ENCODE measurements at places on chromosomes 2 and 18.

DNA sequence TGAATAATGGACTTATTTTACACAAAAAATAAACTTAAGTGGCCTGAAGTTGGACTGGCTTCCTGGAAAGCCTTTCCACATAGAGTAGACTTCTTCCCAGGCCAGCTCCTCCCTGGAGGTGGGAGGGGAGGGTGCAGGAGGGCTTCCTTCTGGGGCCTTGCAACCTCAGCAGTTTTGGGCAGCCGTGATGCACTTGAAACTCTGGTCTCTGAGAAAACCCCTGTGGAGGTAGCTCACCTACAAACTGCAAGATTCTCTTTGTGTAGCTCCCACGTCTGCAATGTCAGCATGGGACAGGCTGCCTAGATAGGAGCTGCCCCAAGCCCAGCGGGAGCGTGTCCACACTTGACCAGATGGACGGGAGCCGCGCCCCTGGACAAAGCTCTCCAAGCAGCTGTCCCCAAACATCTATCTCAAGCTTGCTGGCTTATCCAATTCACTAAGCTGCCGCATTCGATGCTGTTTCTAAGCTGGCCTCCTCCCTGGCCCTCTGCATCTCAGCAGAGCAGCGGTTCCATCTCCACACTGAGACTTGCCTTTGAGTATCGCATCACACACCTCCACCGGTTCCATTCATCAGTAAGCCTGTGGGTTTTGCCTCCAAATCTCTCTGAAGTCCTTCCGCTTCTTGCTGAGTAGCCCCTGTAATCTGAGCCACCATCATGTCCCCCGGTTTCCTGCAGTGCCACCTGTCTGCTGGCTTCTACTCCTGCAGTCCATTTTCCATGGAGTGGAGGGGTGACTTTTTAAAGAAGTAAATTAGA, 1.6 kb upstream of the LPIN1 start:
- DNase-seq, result no peak

- no peak for DNase-seq
These were observed 138.6 kb downstream of the TPO start for GRCh38 chr2:1551905-1552304.

- no peak for DNase-seq
These were observed 504.2 kb downstream of the EIPR1 start for GRCh38 chr2:2873450-2873811.

DNA sequence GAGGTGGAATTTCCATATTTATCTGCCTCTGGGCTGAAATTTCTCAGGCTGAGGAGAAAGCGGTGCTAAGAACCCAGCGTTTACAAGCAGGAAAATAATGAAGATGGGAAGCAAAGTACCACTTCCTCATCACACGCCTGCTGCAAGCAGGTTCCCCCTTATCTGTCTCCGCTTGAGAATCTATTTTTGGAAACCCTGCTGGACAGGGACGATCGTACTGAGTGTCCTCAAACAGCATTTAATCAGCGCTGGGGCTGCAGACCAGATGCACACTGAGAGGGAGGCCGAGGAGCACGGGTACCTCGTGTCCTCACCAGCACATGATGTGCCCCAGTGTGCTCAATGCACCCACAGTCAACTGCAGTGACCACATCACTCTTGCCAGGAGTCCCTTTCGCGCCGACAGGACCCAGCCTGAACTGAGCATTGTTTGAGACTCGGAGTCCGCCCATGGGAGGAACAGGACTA, 160.4 kb downstream of the HDAC4 start:
- no peak for DNase-seq

DNA sequence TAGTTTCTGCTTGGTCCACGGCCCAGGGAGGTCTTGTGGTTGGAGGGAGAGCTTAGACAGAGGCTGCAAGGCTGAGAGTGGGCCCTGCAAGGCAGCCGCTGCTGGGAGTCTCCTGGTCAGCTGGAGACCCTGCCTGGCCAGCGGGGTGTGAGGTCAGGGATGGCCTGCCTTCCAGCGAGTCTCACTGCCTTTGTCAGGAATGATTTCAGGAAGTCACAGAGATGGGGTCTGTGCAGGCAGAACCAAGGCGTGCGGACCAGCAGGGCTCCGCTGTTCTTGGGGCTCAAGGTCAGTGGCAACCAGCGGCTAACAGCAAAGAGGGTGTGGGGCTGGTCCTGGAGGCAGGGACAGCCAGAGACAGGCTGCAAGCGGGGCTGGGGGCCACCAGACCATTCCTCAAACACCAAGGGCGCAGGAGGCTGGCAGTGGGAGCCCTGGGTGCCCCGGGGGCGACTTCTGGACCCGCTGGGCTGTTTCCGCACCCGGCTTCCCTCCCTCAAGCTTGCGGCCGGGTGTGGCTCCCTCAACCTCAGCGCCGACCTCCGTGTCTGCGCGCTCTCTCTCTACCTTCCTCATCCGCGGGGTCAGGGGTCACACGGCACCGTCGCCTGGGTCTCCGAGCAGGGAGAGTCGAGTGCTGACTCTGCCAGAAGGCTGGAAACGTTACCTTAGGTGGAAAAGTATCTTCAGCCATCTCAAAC, 124.5 kb upstream of the CTDP1 start:
- DNase-seq, result no peak

GRCh38 chr2:111519071-111519470, 364.9 kb downstream of the ANAPC1 start:
- no peak for DNase-seq

GRCh38 chr2:173831312-173832229, 133.6 kb downstream of the SP3 start:
- DNase-seq, result no peak

DNA sequence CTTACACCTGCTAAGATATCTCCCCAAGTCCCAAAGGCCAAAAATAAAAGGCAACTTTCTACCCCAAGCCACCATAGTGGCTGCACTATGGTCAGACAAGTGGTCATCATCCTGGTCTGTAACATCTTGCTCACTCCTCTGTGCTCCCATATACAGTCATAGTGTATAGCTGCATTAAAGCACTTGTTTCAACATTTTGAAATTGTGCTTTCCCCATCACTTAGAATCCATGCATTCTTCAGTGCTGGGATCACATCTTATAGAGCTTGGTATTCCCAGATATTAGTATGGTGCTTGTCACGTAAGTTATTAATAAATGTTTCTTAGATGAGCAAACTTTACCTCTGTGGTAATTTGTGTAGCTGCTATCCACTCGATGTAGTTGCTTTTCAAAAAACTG, 40.4 kb upstream of the CDC42EP3 start:
- no peak for DNase-seq

DNA sequence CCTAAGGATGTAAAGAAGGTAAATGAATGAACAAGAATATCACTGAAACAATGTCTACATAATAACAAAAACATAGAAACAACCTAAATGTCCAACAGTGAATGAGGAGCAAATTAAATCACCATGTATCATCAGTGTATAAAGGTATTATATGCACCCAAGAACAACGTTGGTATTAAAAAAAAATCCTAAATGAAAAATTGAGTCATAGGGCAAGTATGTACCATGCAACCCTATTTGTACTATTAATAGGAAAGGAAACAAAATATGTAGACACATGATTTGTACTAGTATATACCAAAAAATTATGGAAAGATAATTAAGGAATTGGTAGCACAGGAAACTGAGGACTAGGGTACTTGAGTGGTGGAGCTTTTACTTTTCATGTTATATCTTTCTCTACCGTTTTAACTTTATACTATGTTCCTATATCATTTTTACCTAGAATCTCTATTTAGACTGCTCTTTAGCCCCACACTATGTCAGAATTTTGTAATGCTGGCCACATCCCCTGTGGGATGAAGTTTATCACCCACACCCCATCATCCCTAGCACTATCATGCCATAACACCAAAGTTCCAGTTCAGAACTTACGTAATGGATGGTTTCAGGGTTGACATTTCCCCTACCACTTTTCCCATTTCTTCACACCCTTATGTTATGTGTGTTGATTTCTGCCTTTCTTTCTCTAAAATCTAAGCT, 25.6 kb downstream of the IKZF2 start:
- DNase-seq, result no peak

DNA sequence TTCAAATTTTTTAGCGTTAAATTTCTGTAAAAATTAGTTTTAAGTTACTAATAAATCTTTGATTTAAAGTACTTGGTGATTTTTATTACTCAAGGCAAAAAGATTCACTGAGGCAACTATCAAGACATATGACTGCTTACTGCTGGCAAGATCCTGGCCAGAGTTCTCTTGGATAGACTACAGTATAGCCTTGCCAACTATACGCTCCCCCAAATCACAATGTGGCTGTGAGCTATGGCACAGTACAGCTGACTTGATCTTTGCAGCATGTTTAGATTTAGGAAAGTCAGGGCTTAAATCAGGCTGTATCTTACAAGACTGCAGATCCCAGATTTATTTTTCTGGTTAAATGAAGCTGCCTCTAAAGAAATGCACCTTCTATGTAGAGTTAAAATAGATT, 26.5 kb downstream of the MSTN start:
- DNase-seq, result no peak

- DNase-seq, result no peak
These were observed 36.6 kb downstream of the ZAP70 start for GRCh38 chr2:97750017-97750416.

GRCh38 chr2:138830547-138830946, 50.4 kb upstream of the NXPH2 start:
- no peak for DNase-seq

DNA sequence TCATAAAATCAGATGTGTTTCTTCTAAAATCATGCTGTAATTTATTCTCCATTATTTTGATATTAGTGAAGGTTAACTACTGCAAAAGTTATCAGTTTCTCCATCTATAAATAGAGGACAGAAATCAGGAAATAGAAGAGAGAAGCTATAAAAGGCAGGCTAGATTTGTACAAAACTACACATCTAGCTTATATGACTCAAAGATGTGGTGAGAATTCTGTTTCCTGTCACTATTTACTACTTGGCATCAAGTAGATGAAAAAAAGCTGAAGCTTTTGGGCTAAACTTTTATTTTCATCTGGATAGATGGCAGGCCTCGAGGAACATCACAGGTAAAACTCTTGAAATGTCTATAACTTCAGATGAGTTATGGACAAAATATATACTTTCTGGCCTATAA, 49.8 kb upstream of the NAB1 start:
- DNase-seq, result no peak

- no peak for DNase-seq
These were observed 578.7 kb upstream of the ID2 start for GRCh38 chr2:8103085-8103708.

- DNase-seq, result peak; percentile 27
These were observed at the start of gene PER2 for GRCh38 chr2:238287737-238288649. PER2 (minus strand) TSS chr2:238288610; CDS start chr2:238277936, 10,674 bp downstream.

DNA sequence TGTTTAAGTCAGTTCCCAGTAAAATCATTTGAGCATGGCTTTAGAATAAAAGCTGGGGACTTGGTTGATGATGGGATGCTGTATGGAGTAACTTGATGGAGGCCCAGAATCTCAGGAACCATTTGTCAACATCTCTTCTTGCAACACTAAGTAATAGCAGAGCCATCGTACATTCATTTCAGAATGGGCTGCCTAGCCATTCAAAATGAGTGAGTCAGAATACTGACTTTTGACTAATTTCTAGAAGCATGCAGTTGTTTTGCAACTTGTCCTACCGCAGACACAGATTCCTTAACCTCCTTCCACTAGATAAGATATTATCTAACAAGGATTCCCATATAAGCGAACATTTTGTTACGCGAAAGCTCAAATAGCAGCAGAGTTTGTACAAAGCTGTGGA, 229.5 kb downstream of the CNTNAP5 start:
- no peak for DNase-seq

DNA sequence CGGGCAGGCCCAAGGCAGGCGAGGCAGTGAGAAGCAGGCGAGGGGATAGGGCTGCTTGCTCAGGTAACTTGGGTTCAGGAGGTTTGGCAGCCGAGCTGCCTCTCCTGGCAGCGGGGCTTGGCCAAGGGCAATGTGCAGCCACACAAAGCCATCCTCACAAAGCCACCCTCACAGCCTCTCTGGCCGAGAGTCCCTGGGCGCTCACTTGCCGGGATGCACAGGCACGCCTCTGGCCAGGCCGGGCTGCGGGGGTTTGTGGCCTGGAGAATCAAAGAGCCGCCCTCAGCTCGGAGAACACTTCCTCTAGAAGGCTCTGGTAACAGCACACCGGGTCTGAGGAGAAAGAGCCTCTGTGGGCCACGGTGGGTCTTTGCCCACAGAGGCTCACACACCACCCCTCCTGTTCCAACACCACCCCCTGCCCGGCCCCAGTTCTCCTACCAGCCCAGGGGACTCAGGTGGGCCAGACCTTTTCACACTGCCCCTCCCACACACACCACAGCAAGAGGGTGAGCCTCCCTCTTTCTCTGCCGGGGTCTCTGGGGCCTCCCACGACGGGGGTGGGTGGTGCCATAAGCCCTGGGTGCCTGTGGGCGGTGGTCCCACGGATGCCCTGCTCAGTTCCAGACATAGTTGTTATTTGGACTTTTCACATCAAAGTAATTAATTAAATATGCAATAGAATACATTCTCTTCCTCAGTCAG, 186.9 kb downstream of the ZFP36L2 start:
- DNase-seq, result no peak

DNA sequence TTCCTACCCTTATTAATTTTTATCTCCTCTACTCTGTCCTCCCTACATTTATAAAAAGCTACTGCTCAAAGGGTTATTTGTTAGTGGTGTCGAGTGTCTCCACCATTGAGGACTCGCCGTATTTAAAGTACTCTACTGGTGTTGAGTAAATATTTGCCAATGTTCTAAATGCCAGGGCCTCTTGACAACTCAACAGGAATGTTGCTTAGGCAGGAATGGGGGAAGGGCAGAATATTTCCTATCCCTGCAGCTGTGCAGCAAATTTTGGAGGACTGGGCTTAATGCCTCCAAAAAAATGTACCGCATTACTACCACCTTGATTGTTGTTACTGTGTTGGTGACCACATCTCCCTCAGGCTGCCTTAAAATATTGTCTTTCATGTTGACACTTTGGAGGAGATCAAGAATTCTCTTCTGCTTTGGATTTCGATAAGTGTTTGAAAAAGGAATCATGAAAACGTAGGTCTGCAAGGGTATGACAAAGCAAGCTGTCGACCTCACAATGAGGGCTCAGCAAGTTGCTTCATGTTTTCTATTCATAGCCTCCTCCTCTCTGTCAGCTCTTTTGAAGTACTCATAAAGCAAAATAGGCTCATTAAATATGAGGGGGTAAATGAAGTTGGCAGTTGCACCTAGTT, 84.3 kb downstream of the EFEMP1 start:
- DNase-seq, result no peak

DNA sequence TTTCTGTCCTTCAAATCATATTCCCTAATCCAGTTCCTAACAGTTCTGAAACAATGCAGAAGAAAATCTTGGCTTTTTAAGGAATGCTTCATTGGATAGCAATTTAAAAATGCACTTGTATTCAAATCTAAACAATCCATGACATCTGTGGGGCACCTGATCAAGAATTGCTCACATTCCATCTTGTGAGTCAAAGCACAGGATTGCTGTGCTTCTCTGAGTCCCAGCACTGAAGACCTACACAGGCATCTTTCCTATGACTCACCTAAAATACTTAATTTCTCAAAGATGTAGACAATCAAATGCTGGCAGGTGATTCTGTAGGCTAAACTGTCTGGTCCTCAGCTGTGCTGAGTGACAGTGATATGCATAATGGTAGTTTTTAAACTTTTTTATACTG, 10.1 kb upstream of the ATP8B1 start:
- DNase-seq, result no peak
